ENCODE measurements at places on chromosomes 12 and 14.

GRCh38 chr12:29563636-29564035 lies 66.2 kb upstream of the OVCH1 start:
- DNase-seq = no peak

- no peak for DNase-seq
These were observed 585.5 kb upstream of the ATXN7L3B start for GRCh38 chr12:73951956-73952703.

DNA sequence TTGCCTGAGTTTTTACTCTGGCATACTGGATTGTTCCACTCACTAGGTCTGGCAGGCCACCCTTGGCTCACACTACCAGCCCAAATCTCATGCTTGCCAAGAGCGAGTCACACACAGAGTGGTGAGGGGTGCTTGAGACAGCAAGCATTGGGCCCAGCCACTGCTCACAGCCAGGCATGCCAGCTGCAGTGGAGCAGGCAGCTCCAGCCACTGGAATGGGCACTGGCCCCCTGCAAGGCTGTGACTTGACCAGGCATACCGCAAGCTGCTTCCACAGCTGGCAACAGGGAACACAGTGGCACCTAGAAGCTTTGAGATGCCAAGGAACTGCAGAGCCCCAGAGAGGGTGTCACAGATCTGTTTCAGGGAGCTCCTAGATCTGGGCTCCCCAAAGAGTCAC lies 488.5 kb downstream of the LRFN5 start:
- no peak for DNase-seq

DNA sequence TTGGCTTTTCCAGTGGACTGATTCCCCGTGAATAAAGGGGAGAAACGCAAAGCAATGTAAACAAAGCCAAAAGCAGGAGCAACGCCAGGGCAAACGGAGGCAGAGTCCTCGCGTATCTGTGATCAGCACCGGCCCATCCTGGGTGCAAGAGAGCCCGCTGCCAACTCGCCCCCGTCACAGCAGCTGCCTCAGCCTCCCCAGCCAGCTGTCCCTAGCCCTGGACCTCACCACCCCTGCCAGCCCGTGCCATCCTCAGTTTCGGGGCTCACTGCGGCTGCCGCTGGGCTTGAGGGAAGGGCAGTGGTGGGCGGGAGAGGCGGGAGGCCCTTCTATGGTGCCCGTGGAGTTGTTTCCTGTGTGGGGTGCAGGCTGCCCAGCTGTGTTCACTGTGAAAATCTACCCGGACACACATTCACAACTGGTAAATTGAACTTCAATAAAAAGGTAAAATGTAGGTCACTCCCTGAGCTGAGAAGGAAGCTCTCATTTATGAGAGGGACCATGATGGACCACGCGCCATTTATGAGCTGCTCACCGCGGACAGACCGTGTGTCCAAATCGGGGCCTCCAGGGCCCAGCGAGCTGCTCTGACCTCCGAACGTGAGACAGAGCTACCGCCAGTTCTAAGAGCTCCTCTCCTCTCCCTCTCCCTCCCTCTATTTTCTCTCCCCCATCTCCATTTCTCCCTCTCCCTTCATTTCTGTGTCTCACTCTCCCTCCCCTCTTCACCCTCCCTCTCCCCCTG lies 330.5 kb upstream of the SFSWAP start:
- no peak for DNase-seq

DNA sequence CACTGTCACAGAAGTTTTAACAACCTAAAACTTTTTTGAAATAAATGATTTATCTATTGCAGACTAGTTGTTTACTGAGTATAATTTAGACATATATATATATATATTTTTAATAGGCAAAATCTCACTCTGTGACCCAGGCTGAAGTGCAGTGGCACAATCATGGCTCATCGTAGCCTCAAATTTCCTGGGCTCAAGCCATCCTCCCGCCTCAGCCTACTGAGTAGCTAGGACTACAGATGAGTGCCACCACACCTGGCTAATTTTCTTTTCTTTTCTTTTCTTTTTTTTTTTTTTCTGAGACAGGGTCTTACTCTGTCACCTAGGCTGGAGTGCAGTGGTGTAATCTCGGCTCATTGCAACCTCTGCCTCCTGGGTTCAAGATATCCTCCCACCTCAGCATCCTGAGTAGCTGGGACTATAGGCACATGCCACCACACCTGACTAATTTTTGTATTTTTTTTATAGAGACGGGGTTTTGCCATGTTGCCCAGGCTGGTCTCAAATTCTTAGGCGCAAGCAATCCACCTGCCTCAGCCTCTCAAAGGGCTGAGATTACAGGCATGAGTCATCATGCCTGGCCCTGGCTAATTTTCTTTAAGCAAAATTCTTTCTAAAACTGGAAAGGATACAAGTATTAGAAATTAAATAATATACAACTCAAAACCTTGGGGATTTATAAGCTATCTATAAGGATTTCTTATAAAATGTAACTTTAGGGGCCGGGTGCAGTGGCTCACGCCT lies 23.1 kb downstream of the EEA1 start:
- no peak for DNase-seq

DNA sequence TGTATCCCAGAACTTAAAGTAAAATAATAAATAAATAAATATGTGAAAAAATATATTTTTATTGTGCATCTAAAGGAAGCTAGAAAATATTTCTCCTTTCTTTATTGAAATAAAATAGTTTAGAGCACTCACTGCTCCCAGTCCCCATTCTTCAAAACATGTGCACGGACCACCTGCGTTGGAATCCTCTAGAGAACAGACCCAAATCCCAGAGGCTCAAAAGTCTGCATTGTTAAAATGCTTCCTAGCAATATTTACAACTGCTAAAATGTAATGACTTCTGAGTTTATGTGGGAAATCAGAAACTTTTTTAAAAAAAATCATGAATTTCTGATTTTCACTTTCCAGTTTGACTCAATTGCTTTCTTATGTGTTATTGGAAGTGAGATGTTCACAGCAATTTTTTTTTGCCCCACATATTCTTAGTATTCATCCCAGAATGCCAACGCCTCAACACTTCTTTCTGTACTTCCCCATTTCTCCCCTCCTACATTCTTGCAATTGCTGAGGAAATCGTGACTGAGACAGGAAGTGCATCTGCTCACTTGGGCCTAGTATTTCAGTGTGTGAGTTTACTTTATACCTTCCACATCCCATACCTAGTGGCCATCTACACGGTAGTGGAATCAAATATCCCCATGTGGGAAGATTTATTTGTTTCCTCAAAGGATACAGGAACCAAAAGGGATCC lies 116.0 kb upstream of the FLRT2 start:
- DNase-seq = no peak

- no peak for DNase-seq
These were observed 11.0 kb upstream of the TBPL2 start for GRCh38 chr14:55451398-55451797.

DNA sequence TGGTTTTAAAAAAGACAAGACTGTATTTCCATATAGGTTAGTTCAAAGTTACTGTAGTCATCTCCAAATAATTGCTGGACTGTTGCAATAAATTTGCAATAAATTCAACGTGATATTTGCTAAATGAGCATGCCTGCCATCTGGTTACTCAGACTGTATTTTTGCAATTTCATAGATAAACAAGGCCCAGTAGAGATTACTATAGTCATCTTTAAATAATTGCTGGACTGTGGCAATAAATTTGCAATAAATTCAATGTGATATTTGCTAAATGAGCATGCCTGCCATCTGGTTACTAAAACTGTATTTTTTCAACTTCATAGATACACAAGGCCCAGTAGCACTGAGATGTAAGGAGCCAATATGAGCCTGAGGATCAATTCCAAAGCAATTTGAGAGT lies 5.6 kb downstream of the NTN4 start:
- no peak for DNase-seq

GRCh38 chr12:132582058-132582420 lies 28.3 kb downstream of the LRCOL1 start:
- DNase-seq = no peak

- no peak for DNase-seq
These were observed 238.5 kb upstream of the LHX5 start for GRCh38 chr12:113710216-113710615.

- no peak for DNase-seq
These were observed 1.1 kb downstream of the BCAT1 start for GRCh38 chr12:24947541-24948419.

- DNase-seq = no peak
These were observed 162.0 kb downstream of the IPO8 start for GRCh38 chr12:30533558-30534265.

DNA sequence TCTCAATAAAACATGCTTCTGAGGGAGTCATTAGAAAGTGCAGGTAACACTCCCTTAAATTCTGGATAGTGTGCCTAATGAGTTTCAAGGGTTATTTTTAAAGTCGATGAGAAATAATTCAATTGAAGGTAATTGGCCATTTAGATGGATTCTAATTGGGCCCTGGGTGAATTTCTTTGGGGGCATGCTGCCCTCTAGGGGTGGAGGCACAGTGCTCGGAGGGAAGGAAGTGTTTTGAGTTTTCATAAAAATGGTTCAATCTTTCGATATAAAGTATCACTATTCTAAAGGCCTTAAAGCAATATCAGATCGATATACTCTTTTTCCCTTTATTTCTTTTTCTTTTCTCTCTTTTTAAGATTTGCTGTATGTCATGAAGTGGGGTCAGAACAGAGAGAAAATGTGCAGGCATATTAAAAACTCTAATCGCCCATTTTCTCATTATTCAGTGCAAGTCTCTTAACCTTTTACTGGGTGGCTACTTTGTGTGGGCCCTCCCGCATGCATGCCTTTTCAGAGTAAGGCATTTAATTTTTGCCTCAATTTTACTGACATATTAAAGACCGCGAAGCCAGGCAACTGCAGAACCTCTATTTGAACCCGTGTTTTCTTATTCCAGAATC lies 25.5 kb downstream of the NKX2-8 start:
- no peak for DNase-seq

GRCh38 chr12:32834122-32834521 lies 62.5 kb downstream of the PKP2 start:
- no peak for DNase-seq

DNA sequence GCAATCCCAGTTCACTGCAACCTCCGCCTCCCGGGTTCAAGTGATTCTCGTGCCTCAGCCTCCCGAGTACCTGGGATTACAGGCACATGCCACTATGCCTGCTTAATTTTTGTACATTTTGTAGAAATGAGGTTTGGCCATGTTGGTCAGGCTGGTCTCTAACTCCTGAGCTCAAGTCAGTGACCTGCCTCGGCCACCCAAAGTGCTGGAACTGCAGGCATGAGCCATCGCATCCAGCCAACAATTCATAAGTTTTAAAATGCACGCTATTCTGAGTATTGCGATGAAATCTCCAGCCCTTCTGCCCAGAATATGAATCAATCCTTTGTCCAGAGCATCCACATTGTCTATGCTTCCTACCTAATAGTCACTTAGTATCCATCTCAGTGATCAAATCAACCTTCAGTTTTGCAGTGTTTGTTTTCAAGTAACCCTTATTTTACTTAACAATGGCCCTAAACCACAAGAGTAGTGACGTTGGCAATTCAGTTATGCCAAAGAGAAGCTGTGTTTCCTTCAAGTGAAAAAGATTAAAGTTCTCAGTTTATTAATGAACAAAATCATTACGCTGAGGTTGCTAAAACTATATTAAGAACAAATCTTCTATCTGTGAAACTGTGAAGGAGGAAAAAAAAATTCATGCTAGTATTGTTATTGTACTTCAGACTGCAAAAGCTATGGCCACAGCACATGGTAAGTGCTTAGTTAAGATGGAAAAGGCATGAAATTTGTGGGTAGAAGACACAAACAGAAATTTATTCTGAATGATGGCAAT lies 11.0 kb downstream of the GCH1 start:
- DNase-seq = no peak

DNA sequence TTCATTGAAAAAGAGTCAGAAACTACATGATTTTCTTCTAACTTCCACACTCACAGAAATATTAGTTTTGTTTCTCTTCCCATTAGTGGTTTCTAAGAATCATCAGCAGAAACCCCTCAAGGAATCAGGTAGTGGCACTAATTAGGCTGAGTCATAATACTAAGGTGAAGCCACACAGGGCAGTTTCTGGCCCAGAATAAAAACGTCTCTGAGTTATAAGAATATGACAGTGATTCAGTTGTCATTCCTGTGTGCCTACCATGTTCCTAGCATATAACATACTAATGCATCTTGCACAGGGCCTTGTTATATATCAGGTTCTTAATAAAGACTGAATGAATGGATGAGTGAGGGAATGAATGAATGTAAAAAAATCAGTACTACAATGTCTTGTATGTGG lies 206.0 kb upstream of the PLEKHG7 start:
- no peak for DNase-seq

Data from AG04449 (cell line).